ENCODE measurements at places on chromosomes 1 and 21. TPM values are rescaled to one million over a fixed set of nuclear protein-coding genes. Genes with fewer than 3 reads are reported as not detected.

The SYTL1 gene
- 13.3 TPM for polyA plus RNA-seq

The FCGR3A gene
- 1.7 TPM for polyA plus RNA-seq

The TSPAN2 gene
- polyA plus RNA-seq, result 45.1 TPM

GRCh38 chr21:17979763-17980162 is 160.6 kb upstream of the C21orf91 start:
- no peak for DNase-seq

DNA sequence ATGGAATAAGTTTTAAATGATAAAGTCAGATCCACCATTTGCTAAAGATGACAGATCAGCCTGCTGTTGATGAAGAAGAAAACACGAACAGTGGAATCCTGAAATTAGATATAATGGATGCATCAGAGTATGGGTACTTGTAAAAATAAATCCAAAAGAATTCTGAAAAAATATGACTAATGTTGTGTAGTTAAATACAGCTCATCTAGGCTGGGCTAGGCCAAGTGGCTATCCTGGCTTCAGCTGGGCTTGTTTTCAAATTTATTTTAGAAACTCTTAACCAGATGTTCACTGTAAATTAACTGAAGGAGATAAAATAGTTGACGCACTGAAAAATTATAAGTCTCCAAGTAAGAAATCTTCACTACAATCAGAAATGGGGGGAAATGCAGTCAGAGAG is 7.4 kb upstream of the RGS2 start:
- DNase-seq, result no peak

GRCh38 chr1:161185732-161186311 is 8.5 kb upstream of the B4GALT3 start:
- DNase-seq, result no peak
